ENCODE measurements at places on chromosomes 7 and 10. TPM values are rescaled to one million over a fixed set of nuclear protein-coding genes. Genes with fewer than 3 reads are reported as not detected.

- peaks cover 19% of the 10 kb centered on the region for H3K4me1 ChIP-seq
- no peak overlapping the region for H3K4me3 ChIP-seq
- peaks cover 42% of the 10 kb centered on the region for H3K36me3 ChIP-seq
- H3K27ac ChIP-seq, result peak overlapping the region; percentile 2
Measured at GRCh38 chr10:69014171-69014570, 25.6 kb downstream of the KIFBP start.

GRCh38 chr10:124010024-124010423, 83.4 kb downstream of the CHST15 start:
- no peaks in the 10 kb centered on the region for H3K36me3 ChIP-seq
- H3K27me3 ChIP-seq, result no peaks in the 10 kb centered on the region
- DNase-seq, result no peak
- H3K4me3 ChIP-seq, result no peak overlapping the region

Gene DMBT1
- not detected for total RNA-seq

Gene SFTPD
- total RNA-seq, result not detected

Gene ELN
- not detected for total RNA-seq

All from activated T-helper 2 cell treated with anti-CD3 and anti-CD28 coated beads, Interferon-gamma antibody, Interleukin-2, Interleukin-4, amounts not matched to agents 10 μg/mL and 5 μg/mL and 100 μg/mL, durations not matched to agents 14 hours and 24 hours and 36 hours (primary cell).